Lung (tissue), 17 donors: ENCODE measurements at places on chromosomes 4 and X. TPM values are rescaled to one million over a fixed set of nuclear protein-coding genes. Genes with fewer than 3 reads are reported as not detected.

- H3K4me1 ChIP-seq: no peaks in the 10 kb centered on the region
- no peaks in the 10 kb centered on the region for H3K36me3 ChIP-seq
- H3K4me3 ChIP-seq: no peak overlapping the region
- no peak overlapping the region for H3K27ac ChIP-seq
- H3K27me3 ChIP-seq: peaks cover 23% of the 10 kb centered on the region
- no peak for DNase-seq
These were observed 3.5 kb downstream of the S100G start for GRCh38 chrX:16653424-16653823.

DNA sequence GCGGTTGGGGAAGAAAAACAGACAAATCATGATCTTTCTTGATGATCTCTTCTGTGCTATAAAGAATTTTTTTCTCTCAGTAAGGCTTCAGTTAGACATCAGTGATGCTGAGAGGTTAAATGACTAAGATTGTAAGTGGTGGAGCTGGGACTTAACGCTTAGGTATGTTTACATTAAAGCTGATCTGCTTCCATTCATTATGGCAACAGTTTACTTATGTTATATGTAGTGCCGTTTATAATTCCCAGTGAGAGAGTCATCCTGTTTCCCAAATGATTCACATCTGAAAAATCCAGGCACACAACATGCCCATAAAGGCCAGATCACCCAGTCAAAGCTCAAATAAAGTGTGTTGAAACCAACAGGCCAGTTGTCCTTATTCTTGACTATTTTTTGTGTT is 50.1 kb downstream of the CENPVL3 start:
- H3K4me1 ChIP-seq: no peaks in the 10 kb centered on the region
- no peaks in the 10 kb centered on the region for H3K36me3 ChIP-seq
- no peak overlapping the region for H3K27ac ChIP-seq

- H3K27me3 ChIP-seq: peaks cover 7% of the 10 kb centered on the region
- no peak overlapping the region for H3K4me3 ChIP-seq
- H3K27ac ChIP-seq: no peak overlapping the region
- no peak for DNase-seq
- no peaks in the 10 kb centered on the region for H3K36me3 ChIP-seq
- no peaks in the 10 kb centered on the region for H3K4me1 ChIP-seq
These were observed 29.0 kb downstream of the KCNE5 start for GRCh38 chrX:109596015-109596414.

DNA sequence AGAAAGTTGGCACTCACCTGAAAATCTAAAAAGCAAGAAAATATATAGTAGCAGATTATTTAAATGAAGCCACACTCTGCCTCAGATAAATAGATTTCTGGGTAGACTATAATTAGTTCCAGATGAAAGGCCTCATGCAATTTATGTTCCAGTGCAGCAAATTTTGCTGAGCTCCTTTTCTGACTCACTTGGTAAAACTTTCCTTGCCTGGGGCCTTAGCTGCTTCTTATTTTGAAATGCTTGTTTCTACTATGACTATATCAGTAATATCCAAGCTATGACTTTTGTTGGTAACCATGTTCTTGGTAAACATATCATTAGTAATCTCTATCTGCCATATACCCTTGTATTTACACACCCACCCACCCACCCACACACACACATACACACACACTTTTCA is 961.8 kb downstream of the SH3BGRL start:
- H3K27ac ChIP-seq: no peak overlapping the region
- no peak overlapping the region for H3K4me3 ChIP-seq
- no peaks in the 10 kb centered on the region for H3K36me3 ChIP-seq
- DNase-seq: no peak

GRCh38 chrX:37926700-37927099 is 79.3 kb upstream of the DYNLT3 start:
- DNase-seq: peak; percentile 65
- peaks cover 2% of the 10 kb centered on the region for H3K27me3 ChIP-seq
- no peaks in the 10 kb centered on the region for H3K4me1 ChIP-seq
- no peak overlapping the region for H3K4me3 ChIP-seq
- no peaks in the 10 kb centered on the region for H3K36me3 ChIP-seq

DNA sequence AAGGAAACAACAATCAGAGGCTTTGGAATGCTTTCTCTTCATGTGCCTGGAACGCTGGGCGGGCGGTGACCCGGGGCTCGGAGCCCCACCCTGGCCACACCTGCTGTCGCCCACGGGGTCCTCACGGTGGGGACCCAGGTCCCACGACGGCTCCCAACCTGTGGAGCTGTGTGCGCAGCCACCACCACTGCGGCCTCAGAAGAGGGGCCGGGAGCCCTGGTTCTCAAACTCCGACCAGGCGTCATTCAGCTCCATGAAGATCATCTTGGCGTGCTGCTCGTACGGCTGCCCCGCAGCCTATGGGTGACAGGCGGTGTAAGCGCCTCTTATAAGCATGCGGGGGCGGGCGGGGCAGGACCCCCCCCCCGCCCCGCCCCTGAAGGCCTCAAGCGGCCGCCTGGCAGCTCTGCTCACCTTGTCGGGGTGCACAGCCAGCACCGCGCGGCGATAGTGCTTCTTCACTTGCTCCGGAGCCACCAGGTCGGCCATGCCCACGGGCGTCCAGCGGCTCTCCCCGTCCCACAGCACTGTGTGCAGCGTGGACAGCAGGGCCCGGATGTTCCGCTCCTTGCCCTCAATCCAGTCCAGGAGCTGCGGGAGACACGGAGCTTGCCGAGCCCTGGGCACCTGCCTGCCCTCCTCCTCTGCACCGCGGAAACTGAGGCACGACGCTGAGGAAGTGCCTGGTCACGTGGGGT is 23.7 kb upstream of the CPLX1 start:
- no peak overlapping the region for H3K4me3 ChIP-seq
- H3K36me3 ChIP-seq: no peaks in the 10 kb centered on the region
- H3K27me3 ChIP-seq: no peaks in the 10 kb centered on the region
- H3K4me1 ChIP-seq: no peaks in the 10 kb centered on the region

DNA sequence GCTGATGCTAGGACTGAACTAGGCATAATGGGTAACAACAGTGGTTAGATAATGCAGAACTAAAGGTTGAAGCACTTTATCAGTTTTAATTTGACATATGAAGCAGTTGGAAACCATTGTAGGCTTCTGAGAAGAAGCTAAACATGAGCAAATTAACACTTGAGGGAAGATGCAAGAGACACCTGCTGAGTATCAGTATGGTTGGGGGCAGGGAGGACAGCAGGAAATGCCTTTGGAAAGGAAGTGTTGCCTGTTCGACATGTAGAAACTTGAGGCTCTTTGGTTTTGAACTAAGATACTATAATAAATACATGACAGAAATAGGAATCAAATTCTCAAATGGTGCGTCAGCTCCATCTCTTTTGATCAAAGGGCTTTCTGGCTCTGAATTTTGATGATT is 115.6 kb downstream of the FHIP1A start:
- no peak overlapping the region for H3K27ac ChIP-seq
- no peak overlapping the region for H3K4me3 ChIP-seq
- peaks cover 1% of the 10 kb centered on the region for H3K36me3 ChIP-seq
- DNase-seq: no peak
- H3K4me1 ChIP-seq: no peaks in the 10 kb centered on the region
- H3K27me3 ChIP-seq: no peaks in the 10 kb centered on the region

GRCh38 chrX:49042581-49043219 is 457 bp downstream of the TFE3 start:
- H3K4me1 ChIP-seq: peaks cover 7% of the 10 kb centered on the region
- H3K27me3 ChIP-seq: no peaks in the 10 kb centered on the region
- peak; percentile 48 for DNase-seq
- H3K27ac ChIP-seq: peak overlapping the region; percentile 95
- peak overlapping the region; percentile 51 for H3K4me3 ChIP-seq

DNA sequence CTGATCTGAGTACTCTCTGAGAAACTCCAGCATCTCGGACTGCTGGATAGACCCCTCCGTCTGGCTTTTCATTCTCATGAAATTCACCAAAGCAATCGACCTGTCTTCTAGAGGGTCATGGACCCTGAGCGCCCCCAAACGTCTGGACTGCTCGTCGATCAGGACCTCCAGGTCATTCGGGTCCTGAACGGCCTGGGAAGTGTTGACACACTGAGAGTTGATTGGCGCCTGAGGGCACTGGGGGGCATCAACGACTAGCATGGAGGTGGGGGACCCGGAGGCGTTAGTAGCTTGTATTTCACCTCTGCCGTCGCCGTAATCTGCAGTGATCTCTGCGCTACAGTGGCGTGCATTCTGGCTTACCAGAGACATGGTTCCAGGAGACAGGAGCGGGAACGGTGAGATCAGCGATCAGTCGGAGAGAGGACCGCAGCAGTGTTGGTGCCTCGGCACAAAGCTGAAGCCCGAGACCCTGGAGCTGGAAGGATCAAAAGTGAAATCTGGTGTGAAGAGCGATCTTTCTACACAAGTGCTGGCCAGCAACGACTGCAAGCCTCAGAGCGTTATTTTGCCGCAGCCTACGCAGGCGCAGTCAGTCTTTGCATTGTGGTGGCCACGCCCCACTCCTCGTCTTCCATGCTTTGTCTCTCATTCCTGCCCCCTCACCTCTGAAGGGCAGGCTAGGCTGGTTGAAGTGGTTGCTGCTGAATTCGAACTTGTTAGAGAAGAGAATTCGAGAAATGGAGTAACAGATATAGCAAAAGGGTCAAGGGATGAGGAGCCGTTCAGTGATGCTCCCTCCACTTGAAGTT is at the start of gene MAGEE2:
MAGEE2 (minus strand) TSS at position 575 of the 812 bp plus-strand sequence; CDS start at position 372, 203 bp downstream.
- H3K27ac ChIP-seq: no peak within 1 kb of the TSS
- DNase-seq: peak; percentile 46
- no peaks in the 10 kb centered on the region for H3K36me3 ChIP-seq
- no peaks in the 10 kb centered on the region for H3K4me1 ChIP-seq
- no peak within 1 kb of the TSS for H3K4me3 ChIP-seq

- H3K4me3 ChIP-seq: no peak overlapping the region
- no peak for DNase-seq
- H3K27ac ChIP-seq: no peak overlapping the region
- peaks cover 9% of the 10 kb centered on the region for H3K27me3 ChIP-seq
- no peaks in the 10 kb centered on the region for H3K36me3 ChIP-seq
These were observed 30.8 kb downstream of the GPC4 start for GRCh38 chrX:133384454-133384853.

GRCh38 chr4:13922873-13923645 is 295.5 kb upstream of the BOD1L1 start:
- no peaks in the 10 kb centered on the region for H3K36me3 ChIP-seq
- H3K27ac ChIP-seq: no peak overlapping the region
- DNase-seq: no peak
- no peaks in the 10 kb centered on the region for H3K27me3 ChIP-seq
- H3K4me1 ChIP-seq: no peaks in the 10 kb centered on the region

DNA sequence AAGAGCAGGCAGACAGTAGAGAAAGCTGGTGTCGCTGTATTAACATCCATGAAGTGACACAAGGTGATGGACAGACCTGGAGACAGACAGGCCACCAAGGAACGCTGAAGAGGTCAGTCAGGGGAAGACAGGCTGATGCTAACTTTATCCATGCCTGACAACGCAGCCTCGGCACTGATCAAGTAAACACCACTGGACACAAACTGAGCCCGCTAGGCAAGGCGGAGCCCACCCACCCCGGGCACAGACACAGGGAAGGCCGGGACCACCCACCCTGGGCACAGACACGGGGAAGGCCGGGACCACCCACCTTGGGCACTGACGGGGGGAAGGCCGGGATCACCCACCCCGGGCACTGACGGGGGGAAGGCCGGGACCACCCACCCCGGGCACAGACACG is 18.8 kb downstream of the PPP2R3B start:
- H3K27me3 ChIP-seq: peaks cover 14% of the 10 kb centered on the region
- H3K4me3 ChIP-seq: no peak overlapping the region
- no peak overlapping the region for H3K27ac ChIP-seq
- no peaks in the 10 kb centered on the region for H3K36me3 ChIP-seq
- H3K4me1 ChIP-seq: no peaks in the 10 kb centered on the region
- no peak for DNase-seq

DNA sequence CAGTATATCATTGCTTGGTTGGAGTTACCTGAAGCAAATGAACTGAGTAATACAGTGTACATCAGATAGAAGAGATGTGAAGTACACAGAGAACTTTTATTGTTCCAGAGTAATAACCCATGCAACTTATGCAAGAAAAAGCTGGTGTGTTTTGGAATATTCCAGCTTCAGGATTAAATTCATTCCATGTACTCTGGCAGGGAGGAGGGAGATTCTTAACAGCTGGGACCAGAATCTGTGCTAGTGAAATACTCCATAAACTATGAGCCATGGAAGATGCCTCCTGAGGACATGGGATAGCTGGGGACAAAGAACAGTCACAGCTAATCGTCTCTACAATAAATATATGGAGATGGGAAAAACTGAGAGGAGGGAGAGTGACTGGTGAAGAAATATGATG is 101.6 kb upstream of the OTUD4 start:
- no peaks in the 10 kb centered on the region for H3K4me1 ChIP-seq
- no peak for DNase-seq
- no peak overlapping the region for H3K4me3 ChIP-seq
- H3K36me3 ChIP-seq: no peaks in the 10 kb centered on the region

Gene ZAR1
- not detected for total RNA-seq

Gene RBMXL3
- total RNA-seq: not detected

Gene DGKK
- total RNA-seq: not detected
